ENCODE measurements at places on chromosomes 13 and 19. TPM values are rescaled to one million over a fixed set of nuclear protein-coding genes. Genes with fewer than 3 reads are reported as not detected.

- no peak for DNase-seq
These were observed 21.9 kb downstream of the ZNF382 start for GRCh38 chr19:36627057-36627456.

GRCh38 chr19:45874620-45874966 lies 10.5 kb downstream of the FOXA3 start:
- no peak for DNase-seq

- no peak for DNase-seq
These were observed 2.0 kb upstream of the ZDHHC20 start for GRCh38 chr13:21461131-21461530.

DNA sequence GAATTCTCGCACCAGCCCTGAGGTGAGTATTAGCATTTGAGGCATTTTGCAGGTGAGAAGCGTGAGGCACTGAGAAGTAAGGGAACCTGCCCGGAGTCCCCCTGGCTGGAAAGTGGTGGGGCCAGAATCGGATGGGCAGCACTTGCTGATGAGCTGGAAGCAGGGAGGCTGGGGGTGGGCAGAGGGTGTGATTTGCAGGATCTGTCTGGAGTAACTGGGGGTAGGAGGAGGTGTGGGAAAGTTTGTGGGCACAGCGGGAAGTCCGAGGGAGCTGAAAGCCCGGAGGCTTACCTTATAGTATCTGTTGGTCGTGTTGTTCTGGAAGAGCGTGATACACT lies 20.1 kb downstream of the PRKD2 start:
- DNase-seq: no peak

Gene CEACAM8
- total RNA-seq: not detected

All from bronchial epithelial cell (primary cell).